ENCODE measurements at places on chromosomes 5 and 9.

DNA sequence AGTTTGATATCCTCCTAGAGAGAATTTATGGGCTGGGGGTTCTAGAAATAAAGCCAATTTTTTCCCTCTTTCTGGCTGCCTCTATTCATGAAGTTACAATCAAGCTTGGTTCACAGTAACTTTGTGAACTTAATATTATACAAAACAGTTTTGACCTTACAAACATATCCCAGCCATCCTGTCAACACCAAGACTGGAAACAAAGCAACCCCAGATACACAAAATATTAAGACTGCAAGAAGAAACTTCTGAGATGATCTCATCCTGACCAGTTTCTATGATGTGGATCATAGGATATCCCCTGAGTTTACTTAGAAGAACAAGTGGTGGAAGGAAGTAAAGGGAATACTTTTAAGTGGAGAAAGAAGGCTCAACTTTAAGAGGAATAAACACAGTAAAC is 28.3 kb upstream of the CER1 start:
- DNase-seq = no peak

DNA sequence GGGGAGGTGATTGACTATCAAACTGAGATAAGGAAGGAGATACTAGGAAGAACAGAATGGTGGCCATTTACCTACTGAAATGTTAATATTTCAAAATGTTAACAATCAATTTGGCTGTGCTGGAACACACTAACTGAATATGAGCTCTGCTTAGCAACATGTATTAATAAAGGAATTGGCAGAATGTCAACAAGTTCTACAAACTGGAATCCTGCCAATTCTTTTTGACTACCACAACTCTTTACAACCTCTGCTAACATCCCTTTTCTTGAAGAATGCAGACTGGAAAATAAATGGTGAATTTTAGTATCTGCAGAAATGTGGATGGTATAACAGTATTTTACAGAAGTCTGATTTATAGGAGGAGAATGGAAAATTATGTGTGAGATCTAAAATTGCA is 446.4 kb downstream of the ISL1 start:
- no peak for DNase-seq

DNA sequence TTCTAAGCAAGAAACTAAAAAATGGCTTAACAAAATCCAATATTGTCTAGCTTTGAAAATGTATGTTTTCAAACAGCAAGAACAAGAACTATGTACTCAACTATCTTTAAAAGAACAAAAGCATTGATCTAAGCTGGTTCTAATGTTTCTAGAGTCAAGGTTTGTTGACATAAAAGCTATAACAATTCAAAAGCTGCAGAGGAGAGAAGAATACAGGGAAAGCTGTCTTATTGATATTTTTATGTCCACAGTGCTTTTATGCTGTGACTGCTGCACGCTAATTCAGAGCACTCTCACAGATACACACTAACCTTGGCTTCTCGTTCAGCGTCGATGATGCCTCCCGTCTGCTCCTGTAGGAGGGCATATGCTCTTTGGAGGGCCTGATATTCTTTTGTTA is 129.5 kb upstream of the DPYSL3 start:
- DNase-seq = no peak

DNA sequence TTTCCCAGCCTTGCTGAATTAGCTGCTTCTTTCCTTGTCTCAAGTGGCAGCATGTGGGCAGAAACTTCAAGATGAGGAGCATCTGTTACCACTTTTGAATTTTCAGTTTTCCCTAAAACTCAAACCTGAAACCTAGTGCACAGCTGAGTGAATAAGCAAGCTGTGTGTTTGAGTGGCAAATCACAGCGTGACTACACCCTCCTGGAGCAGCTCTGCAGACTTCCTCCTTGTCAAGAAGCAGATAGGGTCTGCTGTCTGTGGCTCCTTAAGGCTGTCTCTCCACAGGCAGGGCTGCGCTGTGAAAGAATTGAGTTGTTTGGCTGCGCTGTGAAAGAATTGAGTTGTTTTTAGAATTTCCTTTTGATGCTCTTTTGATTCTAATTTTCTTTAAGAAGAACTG is 179.7 kb upstream of the HAPLN1 start:
- no peak for DNase-seq

- DNase-seq = no peak
Measured at GRCh38 chr5:96318569-96319110, 114.4 kb downstream of the PCSK1 start.

- no peak for DNase-seq
Measured at GRCh38 chr9:69260161-69260560, 64.9 kb upstream of the ENTREP1 start.

DNA sequence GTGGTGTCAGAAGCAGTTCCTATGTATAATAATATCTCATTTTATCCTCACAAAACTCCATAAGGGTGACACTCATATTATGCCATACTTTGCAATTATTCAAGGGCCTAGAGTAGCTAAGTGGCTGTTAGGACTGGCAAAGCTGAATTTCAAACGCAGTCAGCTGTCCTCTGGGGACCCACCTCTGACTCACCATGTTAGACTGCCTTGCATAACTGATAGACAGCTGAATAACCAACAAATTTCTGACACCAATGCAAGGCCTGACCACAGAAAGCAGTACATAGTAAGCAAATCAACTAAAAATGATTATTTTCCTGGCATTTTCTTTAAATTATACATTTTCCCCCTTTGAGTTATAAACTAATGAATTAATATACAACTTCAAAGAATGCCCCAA is 251.6 kb upstream of the PTGER4 start:
- no peak for DNase-seq

DNA sequence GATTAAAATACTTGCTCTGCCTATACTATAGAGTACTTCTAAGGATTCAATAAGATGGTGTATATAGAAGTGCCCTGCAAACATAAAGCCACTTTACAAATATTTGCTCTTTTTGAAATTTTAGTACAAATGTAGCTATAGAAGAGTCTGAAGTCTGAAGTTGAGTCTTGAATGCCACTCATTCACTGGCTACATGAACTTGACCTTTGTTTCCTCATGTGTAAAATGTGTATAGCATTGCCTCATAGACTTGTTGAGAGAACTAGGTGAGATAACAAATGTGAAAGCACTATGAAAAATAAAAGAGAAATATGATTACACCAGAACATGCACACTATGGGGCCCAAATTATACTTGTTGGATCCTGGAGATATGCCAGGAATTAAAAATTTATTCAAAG is 244.7 kb downstream of the SEC61B start:
- no peak for DNase-seq

DNA sequence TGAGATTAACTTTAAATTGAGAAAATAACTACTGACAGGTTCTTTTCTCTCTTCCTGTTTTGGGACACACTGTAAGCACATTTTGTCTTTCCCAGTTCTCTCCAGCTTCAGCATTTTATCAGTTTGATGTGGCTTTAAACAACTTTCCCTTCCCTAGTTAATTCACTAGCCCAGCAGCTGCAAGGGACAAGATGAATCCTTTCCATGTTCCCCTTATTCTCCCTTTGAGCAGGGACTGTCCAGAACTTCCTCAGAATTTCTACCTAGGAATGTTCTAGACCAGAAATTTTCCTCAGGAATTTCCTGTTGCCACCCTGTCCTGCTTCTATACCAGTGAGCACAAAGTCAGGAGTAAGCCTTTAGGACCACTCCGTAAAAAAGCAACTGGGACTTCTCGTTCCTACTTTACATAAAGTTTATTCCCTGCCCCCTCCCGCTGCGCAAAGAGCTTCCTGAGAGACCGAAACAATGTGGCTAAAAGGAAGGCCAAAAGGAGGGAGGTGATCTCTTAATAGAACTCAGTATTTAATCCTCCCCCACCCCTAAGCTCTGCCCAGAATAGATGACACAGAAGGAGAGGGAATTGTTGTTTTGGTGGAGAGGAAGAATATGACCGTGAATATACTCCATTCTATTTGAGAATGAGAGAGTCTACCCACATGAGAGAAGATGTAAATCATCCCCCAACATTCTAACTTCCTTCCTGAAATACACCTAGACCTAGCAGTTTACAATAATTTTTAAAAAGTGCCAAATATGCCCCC is 61.9 kb downstream of the GLIS3 start:
- no peak for DNase-seq

DNA sequence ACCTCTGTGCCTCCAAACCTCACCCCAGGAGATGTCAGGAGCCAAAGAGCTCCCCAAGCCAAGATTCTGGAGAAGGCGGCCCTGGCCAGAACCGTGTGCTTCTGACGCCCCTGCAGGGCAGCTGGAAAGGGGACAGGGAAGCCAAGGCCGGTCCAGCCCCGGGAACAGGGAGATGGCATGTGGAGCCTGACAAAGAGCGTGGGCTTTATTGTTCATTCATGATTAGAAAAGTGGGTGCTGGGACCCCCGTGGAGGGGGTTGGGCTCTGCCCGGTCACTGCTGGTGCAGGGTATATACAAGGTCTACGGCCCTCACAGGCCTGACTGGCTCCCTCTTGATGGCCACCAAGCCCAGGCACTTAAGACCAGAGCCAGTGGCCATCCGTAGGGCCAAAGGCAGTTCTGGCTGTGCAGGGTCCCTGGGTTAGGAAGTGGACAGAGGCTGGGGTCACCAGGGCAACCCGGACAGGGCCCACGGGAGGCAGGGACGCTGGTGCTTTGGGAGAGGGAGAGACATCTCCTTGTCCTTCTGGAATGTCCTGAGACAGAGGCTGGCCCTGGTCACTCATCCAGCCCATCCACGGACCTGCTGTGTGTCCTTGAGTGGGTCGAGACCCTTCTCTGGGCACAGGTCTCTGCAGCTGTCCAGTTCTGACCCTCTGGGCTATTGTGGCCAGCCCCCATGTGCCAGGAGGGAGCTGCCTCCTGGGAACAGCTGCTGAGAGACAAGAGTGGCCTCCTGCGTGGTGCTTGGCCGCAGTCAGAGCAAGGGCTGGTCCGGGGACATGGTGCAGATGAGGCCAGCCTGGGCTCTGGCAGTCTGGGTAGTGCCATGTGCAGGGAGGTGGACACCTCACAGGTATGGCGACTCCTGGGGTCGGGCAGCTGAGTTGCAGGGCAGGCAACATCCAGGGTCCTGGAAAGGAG is 12.5 kb downstream of the NINJ1 start:
- DNase-seq = no peak

DNA sequence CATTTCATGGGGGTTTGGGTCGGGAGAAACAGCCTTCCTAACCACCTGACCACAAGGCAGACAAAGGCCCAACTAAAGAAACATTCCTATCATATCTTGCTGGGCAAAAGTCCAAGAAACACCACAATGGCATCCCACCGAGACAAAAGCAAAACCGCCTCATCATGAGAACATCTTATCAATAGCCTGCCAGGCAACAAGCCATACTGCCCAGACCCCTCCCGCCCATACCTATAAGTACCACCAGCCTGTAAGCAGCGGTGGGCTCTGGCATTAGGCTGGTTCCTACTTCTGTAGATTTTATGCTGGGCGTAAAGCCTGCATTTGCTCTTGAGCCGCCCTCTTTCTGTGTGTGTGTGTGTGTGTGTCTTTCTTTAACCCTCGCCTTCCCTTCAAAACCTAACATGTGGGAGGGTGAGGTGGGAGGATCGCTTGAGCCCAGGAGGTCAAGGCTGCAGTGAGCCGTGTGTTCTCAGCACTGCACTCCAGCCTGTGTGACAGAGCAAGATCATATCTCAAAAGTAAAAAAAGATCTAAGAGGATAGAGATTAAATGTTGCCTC is 56.9 kb downstream of the PDE6A start:
- no peak for DNase-seq
